Vagina (tissue), 2 donors: ENCODE measurements at places on chromosomes 13 and 19.

DNA sequence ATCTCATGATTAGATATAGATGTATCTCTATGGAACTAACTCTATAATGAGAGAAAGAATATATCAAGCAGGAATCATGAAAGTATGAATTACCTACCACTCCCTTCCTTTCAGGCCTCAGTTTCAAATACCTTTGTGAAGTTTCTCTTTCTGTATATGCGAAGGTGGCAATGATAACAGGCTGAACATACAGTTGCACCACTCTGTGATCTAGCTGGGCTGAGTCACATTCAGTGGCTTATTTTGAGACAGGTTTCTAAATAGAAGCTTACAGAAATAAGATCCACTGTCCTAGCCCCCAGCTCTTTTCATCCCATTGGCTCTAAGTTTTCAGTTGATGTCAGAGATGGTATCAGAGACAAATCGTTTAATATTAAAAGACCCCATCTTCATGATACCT lies 662.0 kb downstream of the SLITRK1 start:
- DNase-seq = no peak

- no peak for DNase-seq
Observed at GRCh38 chr13:100447831-100448230, 140.8 kb downstream of the GGACT start.

DNA sequence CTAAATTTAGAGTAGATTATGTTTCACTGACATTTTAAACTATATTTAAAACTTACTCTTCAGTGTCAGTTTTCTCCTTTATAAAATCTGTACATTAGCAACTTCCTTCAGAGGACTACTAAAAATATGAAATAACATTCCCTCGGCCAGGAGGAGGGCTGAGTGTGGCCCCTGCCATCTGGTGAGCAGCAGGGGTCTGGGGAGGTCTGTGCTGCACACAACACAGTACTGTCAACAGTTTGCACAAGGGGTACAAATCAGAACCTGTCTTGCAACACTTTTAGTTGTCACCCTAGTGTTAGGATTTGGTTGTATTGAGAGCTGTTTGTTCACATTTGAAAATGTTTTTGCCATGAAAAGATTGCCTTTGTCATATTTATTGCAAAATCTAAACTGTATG lies 48.9 kb downstream of the TPP2 start:
- DNase-seq = no peak

- no peak for DNase-seq
Observed at GRCh38 chr19:54422136-54422535, 6.9 kb downstream of the TTYH1 start.

- DNase-seq = no peak
Observed at GRCh38 chr13:34372581-34372980, 554.6 kb downstream of the RFC3 start.

DNA sequence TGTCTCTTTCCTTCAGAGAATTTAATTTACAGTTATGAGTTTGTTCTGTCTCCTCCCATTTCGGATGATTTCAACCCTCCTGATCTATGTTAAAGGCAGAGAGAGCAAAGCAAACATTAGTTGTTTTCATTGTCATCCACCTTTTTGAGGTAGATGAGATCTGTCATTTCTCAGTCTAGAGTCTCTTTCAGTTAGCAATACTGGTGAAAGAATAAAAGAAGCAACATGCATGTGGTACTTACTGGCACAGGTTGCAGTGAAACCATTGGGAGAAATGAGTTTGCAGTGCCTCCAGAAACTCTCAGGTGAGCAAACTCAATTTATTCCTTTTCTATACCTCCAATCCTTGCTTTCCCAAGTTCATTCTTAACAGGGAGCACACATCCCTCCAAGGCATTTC lies 99.4 kb downstream of the RBM26 start:
- no peak for DNase-seq

- DNase-seq = no peak
Observed at GRCh38 chr13:114167426-114167825, 11.6 kb upstream of the CFAP97D2 start.

DNA sequence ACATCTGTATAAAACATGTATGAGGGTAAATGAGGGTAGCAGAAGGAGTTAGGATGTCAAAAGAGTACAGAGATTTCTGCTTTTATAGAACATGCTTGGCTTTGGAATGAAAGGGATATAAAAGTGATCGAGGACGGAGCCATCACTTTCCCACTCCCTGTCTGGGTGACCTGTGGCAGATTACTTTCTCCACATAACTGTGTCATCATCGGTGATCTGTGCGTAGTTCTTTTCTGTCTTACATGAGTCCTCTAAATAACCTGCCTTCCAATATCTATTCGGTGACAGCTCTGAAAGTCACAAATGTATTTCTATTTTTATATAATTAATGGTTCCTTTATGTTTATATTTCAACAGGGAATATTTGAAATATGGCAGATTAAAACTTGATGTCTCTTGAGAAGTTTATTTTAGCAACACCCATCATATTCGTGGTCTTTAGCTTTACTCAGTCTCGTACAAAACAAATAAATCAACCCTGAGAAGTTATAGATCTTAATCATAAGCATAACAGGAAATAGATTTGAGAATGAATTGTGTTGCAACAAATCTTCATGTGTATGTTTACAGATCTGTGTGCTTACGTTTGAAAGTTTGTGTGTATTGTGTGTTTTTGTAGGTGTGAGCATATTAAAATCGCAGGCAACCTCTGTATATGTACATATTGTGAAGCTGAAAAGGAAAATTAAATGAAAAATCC lies 1094.3 kb downstream of the EFNB2 start:
- DNase-seq = no peak

GRCh38 chr19:3694361-3695123 lies 5.7 kb downstream of the PIP5K1C start:
- DNase-seq = no peak

- no peak for DNase-seq
Observed at GRCh38 chr13:72839831-72840426, 58.0 kb downstream of the PIBF1 start.

GRCh38 chr13:28527629-28528028 lies 32.7 kb upstream of the FLT1 start:
- DNase-seq = no peak
